ENCODE measurements at places on chromosomes 7 and 10. TPM values are rescaled to one million over a fixed set of nuclear protein-coding genes. Genes with fewer than 3 reads are reported as not detected.

GRCh38 chr7:36546331-36546730 lies 156.7 kb downstream of the ANLN start:
- no peak for DNase-seq

DNA sequence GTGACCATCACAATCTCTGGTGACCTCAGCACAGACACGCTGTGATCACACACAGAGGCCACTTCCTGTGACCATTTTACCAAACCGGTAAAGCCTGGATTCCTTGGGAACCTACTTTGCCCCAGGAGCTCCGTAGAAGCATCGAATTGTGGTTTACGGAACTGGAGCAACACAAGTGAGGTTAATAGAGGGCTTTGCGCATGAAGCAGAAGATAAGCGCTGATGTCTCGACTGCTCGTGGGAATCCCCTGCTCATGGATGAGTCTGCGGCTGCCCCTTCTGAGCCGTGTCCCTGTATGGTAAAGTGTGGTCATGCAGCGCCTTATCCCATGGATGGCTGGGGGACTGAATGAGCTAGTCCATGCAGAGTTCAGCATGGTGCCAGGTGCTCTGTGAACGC lies 53.6 kb downstream of the VIPR2 start:
- no peak for DNase-seq

- no peak for DNase-seq
Measured at GRCh38 chr10:3415878-3416605, 243.5 kb upstream of the PITRM1 start.

POU6F2 gene
- 0.32 TPM for total RNA-seq

AKR1C2 gene
- not detected for total RNA-seq

DNA sequence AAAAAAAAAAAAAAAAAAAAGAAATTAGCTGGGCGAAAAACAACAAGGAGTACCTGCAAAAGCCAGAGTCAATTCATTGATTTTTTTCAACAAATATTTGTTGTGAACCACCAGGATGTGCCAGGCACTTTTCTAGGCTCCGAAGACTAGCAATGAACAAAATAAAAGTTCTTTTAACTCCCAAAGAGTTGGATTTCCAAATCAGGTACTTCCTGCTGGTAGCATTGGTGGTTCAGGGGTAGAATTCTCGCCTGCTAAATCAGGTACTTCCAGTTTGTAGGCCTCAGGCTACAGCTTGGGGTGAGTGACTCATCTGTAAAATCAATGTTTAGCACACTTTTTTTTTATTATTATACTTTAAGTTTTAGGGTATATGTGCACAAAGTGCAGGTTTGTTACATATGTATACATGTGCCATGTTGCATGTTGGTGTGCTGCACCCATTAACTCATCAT lies 10.9 kb downstream of the PPA1 start:
- no peak for DNase-seq

DNA sequence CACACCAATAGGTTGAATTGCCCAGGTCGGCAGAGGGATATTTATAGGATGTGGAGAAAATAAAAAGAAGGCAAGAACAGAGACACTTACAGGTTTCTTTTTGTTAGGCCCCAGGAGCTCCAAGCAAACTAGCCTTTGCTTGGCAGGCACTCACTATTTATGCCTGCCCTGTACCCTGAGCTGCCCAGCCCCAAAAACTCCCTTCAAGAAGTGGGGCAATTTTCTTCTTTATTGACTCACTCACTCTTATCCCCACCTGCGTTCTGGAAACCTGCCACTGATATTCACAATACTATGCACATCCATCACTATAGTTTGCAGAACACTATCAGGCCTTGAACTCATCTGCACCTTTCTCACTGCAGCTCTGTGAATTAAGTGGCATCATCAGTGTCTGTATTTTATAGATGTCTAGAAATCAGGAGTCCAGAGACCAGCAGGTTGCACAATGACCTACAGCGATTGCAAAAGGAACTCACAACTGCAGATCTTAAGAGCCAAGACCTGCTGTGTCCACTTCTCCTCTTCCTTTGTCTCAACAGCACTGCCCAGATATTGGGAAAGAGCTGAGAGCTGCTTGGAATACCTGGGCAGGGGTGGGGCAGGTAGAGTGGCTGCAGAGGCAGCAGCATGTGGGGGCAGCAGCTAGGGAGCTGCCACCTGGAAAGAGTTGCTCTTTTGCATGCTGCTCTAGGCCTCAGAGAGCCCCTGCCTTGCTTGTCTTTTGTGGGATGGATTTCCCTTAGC lies at the start of gene SFTPD:
TSS of gene SFTPD (minus strand) at position 130 of the 747 bp plus-strand sequence. CDS start 2,446 bp downstream, outside the sequence.
- DNase-seq, result no peak

DNA sequence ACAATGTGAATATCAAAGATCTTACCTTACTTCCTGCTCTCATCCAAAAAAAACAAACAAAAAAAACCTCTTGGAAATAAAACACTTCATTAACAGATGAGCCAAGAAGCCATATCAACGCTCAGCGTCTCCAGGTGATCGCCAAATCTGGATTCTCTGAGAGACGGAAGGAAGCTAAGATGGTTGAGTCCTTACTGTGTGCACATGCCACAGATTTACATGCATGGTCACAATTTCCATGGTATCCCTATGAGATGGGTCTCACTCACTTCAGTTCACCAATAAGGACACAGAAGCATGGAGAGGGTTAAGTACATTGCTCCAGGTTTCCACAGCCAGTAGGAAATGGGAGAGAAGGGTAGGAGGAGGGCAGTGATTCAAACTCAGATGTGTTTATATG lies 1.0 kb downstream of the AOAH start:
- DNase-seq, result no peak

DNA sequence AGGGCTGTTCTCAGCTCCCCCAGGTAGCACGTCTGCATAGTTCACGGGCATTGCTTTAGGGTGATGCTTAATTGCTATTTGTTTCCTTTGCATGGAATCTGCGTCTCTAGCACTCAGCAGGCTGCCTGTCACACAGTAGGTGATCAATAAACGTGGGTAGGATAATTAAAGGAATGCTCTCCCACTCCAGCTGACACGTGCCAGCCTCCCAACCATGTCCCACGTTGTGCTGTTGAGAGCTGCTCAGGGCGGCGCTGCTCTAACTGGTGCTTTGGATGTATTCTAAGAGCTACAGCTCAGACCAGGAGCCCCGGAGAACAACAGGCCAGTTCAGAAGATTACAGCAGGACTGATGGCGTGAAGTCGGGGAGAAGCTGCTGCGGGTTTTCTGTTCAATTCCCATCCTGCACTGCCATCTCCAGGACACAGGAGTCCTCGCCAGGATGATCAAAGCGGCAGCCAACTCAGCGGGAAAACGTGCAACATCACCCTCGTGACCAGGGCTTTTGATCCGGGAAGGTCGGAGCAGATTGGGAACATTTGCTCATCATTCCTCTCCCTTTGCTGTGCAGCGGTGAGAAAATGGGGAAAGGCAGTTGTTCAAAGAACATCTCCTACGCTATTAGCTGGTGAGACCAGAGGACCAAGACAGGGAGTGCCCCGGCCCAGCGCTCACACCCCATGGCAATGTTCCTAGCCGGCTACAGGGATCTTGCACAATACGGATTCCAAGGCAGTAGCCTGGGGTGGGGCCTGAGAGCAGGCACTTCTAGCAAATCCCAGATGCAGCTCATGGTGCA lies 50.5 kb upstream of the FOXK1 start:
- DNase-seq, result no peak

OR2A1 gene
- total RNA-seq, result not detected

DNA sequence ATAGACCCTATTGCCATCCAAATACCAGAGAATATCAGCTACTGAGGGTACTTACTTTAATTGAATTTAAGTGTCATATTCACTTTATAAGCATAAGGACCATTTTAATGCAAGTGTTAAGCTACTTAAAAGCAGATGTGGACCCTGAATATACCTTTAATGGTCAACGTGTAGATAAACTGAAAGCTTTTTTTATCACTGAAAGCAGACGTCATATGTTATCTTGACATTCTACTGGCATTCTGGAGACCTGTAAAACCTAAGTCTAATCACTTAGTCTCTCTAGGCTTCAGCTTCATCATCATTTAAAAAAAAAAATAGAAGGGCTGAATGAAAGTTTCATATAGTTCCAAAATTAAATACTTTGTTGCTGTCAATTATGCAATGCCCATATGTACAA lies 116.5 kb downstream of the ELAPOR2 start:
- DNase-seq, result no peak

- DNase-seq, result no peak
Measured at GRCh38 chr10:115856580-115856979, 416.4 kb downstream of the GFRA1 start.

- no peak for DNase-seq
Measured at GRCh38 chr7:127761196-127761595, 109.2 kb downstream of the SND1 start.

DNA sequence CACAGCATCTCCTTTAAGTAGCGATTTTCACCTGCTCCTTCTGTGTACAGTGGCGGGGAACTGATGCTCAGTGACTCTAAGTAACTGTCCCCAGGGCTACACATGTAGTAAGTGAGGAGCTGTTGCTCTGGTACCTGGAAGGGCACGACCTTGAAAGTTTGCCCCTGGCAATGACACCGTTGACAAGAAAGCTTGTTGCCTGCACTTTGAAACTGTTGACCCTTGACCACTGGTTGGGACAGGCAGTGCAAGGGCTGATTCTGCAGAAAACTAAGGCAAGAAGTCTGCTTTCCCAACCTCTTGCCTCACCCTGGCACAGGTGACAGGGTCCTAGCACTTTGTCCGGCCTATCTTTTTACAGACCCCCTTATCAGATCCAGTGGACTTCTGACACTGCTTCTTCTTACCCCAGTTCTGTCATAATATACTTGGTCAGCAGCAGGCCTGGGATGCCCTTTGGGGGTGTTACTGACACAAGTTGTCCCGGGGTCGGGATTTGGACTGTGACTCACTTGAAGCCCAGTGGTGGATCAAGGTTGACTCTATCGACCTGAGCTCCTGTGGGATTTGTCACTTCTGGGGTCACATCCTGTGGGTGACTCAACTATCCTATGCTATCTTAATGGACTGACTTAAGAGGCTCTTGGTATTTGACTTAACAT lies 5.8 kb downstream of the ACSL5 start:
- DNase-seq, result no peak

DNA sequence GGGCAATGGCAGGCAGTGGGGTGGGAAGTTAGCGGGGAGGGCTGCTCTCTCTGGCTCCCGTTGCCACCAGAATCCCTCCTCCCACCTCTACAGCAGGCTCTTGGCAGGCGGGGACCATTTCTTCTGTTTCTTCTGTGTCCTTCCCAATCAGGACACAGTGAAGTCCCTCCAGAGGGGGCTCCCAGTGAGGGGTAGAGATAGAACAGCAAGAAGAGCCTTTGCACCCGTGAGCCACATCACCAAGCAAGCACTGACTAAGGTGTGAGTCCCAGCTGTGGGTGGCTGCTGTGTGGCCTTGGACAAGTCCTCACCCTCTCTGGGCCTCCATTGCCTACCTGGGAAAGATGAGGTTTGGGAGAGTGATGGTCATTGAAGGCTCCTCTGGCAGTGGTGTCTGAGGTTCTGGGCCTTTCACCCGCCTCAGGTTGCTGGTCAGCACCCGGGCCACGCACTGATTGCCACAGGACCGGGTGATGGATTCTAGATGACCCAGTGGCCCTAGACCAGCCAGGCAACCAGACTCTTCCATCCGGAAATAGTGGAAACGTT lies 26.0 kb upstream of the PCBD1 start:
- no peak for DNase-seq

GRCh38 chr10:74047871-74048270 lies 50.0 kb downstream of the VCL start:
- no peak for DNase-seq

- no peak for DNase-seq
Measured at GRCh38 chr10:91123261-91123660, 97.2 kb upstream of the PCGF5 start.

SNCG gene
- total RNA-seq, result not detected

GRCh38 chr7:21908746-21909145 lies 37.0 kb downstream of the CDCA7L start:
- DNase-seq, result no peak

DNA sequence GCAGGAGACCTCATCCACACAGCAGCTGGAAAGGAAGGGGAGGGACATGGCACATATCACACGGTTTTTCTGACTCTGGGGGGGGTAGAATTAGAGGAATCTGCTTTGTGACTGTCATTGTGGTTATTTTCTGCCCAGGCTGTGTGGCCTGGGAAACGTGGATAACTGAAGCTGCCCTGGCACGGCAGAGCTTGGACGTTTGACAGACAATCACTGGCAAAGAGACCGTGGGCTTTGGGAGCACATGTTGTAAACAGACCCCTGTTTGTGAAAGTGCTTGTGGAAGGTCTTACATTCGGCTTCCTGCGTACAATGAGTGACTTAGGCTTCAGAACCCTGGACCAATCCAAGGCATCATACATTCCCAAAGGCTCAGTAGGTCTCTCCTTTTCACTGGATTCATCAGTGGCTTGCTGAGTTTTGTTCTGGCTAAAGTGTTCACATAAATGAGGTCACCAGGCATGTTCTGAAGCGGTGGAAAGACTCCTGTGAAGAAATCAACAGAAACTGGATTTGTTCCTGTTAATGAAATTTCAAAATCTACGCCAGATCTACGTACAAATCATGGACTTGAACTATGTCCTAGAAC lies 188.2 kb downstream of the TEX36 start:
- DNase-seq, result no peak

AGAP5 gene
- total RNA-seq, result 9.8 TPM

DNA sequence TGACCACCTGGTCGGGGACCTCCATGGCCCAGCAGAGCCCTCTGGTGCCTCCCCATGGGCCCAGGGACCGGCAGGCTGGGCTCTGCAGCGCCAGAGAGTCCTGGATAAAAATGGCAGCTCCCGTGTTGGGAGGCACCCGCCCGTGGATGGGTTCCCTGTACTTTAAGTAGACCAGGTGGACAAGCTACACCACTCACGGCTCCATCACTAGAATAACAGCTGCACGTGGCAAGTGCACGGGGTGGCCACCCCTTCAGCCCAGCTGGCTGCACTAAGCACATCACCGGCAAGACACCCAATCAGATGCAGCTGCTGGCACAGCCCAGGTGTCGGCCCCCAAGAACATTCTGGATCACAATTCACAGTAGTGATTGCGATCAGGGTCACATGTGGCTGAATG lies 69.8 kb downstream of the DIP2C start:
- no peak for DNase-seq

DGKI gene
- 2.2 TPM for total RNA-seq

GRCh38 chr10:112215342-112215774 lies 31.8 kb upstream of the GPAM start:
- DNase-seq, result no peak

GRCh38 chr10:29886299-29886698 lies 173.1 kb downstream of the JCAD start:
- no peak for DNase-seq

DNA sequence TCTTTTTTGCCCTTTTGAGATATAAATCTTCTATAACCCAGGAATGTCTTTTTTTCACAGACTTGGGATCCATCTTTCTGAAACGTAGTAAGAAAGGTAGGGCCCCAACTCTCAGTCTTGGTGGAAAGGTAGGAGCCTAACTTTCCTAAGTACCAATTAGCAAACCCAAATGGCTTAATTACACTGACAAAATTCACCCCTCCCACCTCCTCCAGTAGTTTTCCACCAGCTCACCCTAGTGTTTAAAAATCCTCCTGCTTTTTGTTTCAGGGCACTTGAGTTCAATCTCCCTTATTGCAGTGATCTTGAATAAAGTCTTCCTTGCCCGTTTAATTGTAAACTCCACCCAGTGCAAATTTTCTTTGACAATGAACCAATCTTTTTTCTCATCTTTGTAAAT lies 600.0 kb downstream of the PHTF2 start:
- DNase-seq, result no peak
